Dorsolateral prefrontal cortex (tissue), 122 donors: ENCODE measurements at places on chromosomes 1 and 21.

- DNase-seq, result no peak
Measured at GRCh38 chr21:34846601-34847112, 177.9 kb downstream of the CLIC6 start.

GRCh38 chr1:1332031-1332755 is 1.1 kb downstream of the TAS1R3 start:
- DNase-seq, result no peak

DNA sequence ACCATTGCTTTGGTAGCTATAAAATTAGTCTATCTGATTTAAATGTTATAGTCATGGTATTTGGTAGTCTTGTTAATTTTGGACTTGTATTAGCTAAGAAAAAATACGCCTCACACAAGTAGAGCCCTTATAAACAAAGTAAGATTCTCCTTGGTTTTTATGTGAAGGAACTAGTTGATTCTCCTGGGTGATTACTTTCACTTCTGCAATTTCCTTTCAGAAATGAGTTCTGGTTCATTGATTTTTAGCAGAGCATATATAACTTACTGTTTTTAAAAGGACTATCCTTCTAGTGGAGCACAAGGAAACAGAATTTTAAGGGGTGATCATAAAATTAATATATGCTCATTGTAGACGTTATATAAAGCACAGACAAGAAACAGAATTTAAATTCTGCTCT is 120.1 kb downstream of the BACH1 start:
- DNase-seq, result no peak

- no peak for DNase-seq
Measured at GRCh38 chr1:100624886-100625610, 87.1 kb downstream of the GPR88 start.

DNA sequence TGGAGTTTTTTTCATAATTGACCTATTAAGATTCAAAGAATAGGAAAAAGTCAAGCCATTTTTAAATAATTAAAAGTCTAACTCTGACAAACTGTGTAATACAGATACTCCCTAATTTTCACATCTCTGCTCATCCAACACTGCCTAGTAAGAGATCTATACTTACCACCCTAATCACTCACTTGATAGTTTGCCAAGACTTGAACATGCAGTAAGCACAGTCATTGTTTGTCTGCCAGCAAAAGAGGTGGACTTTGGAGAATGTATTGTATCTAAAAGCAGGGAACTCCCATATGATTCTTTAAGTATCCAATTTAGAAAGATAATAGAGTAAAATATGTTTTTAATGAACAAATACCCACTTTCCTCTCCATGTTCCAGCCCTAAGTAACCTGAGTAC is 15.5 kb downstream of the TMEM59 start:
- no peak for DNase-seq

- no peak for DNase-seq
Measured at GRCh38 chr1:91124290-91124985, 102.6 kb upstream of the ZNF644 start.

DNA sequence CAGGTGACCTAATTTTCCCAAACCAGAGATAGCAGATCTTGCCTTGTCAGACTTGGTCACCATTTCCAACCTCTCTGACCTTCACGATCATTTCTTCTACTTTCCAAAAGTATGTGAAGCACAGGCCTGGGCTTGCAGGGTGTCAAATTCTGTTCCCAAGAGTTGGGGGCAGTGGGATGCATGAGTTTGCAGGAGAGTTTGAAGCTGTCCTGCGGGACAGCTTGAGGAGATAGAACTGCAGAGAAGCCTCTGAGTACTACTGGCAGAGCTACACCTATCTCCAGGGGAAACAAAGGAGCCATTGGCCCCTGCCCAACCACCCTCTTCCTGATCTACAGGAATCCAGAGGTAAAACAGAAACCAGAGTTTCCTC is 11.3 kb downstream of the TXNIP start:
- DNase-seq, result no peak

DNA sequence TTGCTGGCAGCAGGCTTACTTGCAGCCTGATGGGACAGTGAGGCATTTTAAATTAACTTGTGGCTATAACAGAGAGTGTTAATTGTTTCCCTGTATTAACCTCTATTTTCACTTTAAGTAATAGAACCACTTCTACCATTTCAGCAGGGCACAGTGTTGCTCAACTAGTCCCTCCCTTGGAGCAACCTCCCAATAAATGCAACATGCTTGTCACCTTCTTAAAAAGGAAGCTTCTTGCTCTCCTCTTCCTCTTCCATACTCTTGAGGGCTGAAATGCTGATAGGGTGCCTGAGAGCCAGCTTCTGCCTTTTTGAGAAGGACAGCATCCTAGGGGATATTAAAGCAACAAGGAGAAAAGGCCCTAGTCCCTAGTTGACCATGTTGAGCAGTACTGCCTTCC is 52.1 kb downstream of the C4BPA start:
- DNase-seq, result no peak

DNA sequence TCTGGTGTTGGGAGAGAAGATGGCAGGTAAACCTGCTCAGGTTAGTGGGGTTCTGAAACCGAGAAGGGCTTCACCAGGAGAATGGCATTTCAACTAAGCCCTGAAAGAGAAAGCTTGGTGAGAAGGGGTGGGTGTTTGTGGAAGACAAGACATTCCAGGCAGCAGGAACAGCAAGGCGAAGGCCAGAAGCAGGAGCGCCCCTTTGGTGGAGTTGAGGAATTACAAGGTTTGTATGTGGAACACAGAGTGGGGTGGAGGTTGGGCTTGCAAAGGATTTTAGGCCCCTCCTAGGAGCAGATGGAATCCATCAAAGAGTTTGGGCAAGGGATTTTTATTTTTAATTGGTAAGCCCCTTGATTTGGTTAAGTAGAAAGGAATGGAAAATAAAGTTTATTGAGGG is 24.8 kb upstream of the ELOA start:
- DNase-seq, result no peak

GRCh38 chr1:170634824-170635410 is 29.0 kb upstream of the PRRX1 start:
- no peak for DNase-seq

DNA sequence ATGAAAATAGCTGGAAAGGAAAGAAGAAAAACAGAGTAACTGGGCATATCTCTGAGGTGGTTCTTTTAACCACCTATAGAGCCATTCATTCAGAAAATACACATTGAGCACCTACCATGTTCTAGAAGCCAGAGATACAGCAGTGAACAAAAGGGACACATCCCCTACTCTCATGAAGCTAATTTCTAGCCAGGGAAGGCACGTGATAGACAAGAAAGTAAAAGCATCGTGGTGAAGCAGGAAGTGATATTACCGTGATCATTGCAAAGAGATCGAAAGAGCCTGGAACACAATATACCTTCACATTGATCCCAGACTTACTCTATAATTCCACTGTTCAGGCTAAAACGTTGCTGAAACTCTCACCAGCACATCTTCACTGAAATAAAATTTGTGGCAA is 76.0 kb downstream of the TIAM1 start:
- DNase-seq, result no peak
